CD4-positive, alpha-beta T cell treated with Interleukin-15 for 1 hour (primary cell): ENCODE measurements at places on chromosomes 1 and 21.
A peak's percentile ranks its signal among the peaks of the same experiment; 100 is the strongest.

GRCh38 chr1:230750986-230751625 lies 3.9 kb downstream of the CAPN9 start:
- no peak for DNase-seq

DNA sequence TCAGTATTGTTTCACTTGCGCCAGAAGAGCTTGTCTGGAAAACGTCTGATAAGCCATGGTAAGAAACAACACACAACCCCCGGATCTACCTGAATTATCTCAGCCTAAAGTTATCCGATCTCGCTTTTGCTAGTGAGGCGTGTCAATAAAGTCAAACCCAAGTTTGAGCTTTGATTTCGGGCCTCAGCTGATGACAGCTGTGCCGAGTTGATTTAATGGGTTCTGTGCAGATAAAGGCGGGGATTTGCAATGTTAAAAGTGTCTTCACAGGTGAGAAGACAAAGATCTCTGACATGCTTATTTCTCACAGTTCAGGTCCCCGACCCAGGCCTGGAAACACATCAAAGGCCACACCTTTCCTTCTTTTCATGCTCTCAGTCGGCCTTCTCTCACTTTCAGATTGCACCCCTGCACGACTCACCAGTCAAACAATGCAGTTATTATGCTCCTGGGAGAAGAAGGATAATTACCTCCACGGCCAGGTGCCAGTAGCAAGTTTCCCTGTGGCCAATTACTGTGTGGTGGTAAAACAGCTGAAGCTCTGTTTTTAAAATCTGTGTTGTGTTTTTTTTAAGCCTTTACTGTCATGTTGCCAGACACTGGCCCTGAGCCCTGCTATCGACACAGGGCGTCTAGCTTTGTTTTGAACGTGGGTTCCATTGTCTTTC lies 245.3 kb upstream of the RUNX1 start:
- no peak for DNase-seq

DNA sequence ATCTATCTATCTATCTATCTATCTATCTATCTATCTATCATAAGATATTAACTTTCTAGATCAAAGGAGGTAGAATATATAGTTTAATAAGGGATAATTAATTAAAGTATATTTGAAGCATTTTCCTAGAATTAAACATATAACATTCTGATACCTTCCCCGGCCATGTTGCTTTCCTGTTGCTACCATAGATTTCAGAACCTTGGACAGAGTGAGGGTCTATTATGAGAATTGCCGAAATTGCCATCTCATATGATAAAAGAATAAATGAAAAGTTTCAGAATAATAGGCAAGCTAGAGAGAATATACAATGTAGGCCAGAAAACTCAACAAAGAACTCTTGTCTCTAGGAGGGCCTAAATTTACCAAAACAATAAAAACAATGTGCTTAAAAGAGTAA lies 706.1 kb upstream of the TMPRSS15 start:
- DNase-seq, result no peak

- DNase-seq, result no peak
Observed at GRCh38 chr1:182229451-182229850, 162.1 kb downstream of the GLUL start.

- DNase-seq, result no peak
Observed at GRCh38 chr1:17527036-17527914, 12.2 kb upstream of the ARHGEF10L start.

DNA sequence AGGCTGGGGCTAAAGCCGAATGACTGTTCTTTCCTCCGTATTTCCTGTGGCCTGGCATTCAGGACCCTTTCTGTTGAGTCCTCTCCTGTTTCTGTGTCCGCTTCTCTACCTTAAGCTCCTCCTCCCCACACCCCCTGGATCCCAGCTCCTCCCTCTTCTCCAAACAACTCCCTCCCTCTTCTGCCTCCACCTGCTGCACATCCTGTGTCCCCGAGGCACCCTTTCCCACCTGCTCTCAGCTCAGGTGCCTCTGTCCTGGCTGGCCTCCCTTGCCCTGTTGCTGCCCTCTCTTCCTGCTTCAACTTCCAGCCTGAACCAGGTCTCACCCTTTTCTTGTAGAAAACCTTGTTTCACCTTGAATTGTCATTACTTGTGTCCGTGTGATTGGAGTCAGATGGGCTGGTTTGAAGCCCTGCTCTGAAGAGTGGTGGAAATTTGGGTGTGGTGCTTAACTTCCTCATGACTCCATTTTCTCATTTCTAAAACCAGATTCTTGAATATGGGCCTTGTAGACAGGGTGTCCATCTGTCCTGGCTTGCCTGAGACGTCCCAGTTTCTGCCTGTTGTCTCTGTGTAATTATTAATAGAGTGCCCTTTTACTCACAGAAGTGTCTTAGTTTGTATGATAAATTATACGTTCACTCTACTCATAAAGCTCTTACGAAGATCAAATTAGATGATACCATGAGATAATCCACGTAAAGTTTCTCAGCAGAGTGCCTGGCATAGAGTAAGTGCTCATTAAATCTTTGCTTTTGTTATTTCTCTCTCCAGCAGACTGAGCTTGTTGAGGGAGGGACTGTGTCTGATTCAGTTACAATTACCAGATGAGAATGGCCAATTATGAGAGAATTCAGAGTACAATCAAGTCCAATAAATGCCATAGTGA lies 58.9 kb upstream of the TRABD2B start:
- DNase-seq, result no peak

GRCh38 chr1:210362526-210362925 lies 33.8 kb downstream of the HHAT start:
- DNase-seq, result no peak

GRCh38 chr1:60071296-60071695 lies 2.3 kb downstream of the C1orf87 start:
- no peak for DNase-seq

DNA sequence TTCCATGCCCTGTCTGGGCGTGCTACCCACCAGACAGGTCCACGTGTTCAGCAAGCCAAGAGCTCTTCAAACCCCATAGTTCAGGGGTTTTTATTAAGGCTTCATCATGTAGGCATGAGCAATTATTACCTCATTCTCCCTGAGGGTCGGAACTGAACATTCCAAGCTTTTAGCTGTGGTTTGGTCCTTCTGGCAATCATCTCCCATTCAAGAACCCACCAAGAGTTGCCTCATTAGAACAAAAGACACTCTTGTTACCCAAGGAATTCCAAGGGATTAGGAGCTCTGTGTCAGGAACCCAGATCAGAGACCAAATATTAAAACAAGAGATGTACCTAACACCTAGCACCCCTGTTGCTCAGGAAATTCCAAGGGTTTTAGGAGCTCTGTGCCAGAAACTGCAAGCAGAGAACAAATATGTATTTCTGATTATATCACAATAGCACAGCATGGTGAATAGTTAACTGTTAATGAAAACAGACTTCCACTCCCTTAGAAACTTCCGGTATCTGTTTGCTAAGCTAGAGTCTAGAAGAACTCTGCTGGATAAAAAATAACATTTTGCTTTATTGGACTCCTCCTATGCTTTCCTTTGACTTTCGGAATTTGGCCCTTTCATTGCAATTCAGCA lies 201.2 kb upstream of the L1TD1 start:
- no peak for DNase-seq

DNA sequence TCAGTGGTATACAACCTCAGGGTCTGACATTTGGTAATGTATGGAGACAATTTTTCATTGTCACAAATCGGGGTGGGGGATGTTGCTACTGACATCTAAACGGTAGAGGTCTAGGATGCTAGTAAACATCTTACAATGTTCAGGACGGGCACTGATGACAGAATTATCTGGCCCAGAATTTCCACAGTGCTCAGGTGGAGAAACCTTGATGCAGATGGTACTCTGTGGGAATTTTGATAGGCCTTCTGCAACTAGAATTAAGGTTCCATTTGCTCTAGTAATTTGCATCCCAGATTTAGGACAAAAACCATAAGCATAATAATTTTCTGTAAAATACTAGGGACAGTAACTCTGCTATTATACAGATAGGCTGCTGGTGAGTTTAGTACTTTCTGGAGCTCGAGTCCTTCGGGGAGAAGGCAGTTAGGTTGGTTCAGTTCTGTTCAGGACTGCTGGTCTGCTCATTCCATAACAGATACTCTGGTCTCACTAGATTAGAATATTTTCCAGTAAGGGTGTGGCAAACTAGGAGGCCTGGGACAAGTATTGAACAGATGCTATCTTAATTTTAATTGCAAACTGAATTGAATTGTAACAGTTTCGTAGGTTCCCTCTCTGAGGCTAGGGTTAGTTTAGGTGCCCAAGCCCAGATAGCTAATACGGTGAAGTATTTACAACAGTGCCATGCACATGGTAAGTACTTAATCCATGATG lies 11.4 kb downstream of the METTL13 start:
- DNase-seq, result no peak

DNA sequence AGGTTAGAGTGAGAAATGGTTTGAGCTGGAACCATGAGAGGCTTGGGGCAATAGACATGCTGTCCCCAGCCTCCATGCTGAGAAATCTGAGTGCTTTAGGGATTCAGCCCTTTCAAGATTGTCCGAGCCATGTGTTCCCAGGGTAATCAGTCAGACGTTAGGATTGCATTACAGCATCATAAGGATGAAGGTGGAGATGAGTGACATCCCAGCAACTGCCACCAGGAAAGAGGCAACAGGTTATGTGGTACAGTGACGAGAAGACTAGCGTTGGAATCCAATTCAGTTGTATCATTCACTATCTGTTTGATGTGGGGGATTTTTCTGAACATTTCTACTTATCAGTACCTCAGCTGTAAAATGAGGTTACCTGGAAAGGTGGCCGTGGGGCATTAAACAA lies 1.7 kb downstream of the CAMK1G start:
- DNase-seq, result no peak

DNA sequence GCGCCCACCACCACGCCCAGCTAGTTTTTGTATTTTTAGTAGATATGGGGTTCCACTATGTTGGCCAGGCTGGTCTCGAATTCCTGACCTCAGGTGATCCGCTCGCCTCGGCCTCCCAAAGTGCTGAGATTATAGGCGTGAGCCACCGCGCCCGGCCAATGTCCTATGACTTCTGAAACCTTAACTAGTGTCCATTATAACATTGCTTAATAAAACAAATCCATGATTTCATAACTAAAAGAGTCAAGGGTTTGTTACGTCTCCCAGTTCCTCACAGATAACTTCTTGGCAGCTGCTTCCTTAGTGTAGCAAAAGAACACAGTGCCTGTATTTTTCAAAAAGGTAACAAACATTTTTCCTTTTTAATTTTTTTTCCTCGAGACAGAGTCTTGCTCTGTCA lies 53.6 kb downstream of the FBXO42 start:
- no peak for DNase-seq

DNA sequence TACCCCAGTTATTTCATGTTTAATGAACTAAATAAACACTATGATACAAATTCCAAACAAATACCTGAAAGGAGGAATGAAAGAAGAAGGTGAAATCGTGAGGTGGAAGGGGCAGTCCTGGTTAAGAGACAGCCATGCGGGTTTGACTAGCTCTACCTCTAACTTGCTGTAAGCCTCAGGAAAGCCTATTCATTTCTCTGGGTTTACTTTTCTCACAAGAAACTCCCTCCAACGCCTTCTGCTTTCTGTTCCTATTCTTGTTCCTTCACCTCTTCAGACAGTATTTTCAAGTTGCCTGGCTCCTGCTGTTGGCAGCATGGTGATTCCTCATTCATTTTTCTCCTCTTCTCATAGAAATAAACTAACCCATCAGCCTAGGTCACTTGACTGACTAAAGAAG lies 92.4 kb downstream of the NTPCR start:
- DNase-seq, result no peak

DNA sequence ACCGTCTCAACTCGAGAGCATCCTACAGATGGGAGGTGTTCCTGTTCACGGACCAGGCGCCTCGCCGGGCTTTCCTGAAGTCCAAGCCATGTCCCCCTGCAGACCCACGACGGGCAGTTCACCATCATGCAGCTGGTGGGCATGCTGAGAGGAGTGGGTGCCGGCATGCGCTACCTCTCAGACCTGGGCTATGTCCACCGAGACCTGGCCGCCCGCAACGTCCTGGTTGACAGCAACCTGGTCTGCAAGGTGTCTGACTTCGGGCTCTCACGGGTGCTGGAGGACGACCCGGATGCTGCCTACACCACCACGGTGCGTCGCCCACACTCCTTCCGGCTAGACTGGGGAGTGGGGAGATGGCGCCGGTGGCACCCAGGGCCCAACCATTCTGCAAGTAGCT lies 35.4 kb downstream of the EPHA8 start:
- no peak for DNase-seq

DNA sequence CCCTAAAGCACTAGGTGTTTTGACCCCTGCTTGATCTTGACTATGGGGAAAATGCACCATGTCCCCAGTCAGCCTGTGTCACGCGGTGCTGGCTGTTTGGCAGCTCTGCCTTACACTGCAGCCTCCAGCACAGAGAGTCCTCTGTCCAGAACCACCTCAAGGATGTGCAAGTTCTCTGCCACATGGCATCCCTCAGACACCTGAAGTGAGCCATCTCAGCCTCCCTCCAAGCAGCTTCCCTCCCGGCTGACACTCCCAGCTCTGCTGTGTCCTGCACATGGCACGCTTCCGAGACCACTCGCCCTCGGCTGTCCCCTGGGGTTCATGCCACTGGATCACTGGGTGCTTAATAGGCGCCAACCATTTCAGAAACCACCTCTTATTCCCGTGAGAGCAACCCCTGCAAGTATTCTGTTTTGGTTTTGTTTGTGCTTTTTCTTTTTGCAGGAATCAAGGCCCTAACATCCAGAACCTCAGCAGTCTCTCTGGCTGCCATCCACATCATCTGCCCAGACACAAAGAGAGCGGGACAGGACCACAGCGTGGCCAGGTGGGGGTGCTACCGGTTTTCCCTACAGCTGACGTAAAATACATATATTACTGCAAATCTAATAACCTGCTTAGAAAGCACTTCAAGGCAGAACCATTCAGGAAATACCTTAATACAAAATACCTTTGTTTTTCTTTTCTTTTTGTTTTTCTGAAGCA lies 45.7 kb downstream of the CAPZB start:
- DNase-seq, result peak; percentile 48

- no peak for DNase-seq
Observed at GRCh38 chr1:153434746-153435455, 18.6 kb downstream of the S100A7A start.

GRCh38 chr21:33561373-33561772 lies 18.5 kb downstream of the SON start:
- no peak for DNase-seq

- DNase-seq, result no peak
Observed at GRCh38 chr1:241518476-241519307, 863 bp downstream of the FH start.

DNA sequence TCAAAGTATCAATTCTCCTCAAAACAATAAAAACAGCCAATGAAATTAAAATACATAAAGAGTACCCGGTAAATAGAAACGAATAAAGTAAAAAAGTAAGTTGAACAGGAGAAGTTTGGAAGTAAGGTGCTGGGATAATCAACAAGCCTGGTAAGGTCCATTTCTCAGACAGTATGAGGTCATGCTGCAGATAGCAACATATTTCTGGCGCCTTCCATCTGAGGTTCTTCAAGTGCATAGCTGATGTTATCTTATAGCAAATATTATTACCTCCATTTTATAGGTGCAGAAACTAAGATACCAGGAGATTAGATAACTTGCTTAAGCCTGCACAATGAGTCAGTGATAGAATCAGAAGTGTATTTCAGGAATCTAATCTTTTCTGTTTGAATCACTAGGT lies 23.7 kb upstream of the CEP350 start:
- no peak for DNase-seq
